AG04450 (cell line): ENCODE measurements at places on chromosomes 16 and 17.
A peak's percentile ranks its signal among the peaks of the same experiment; 100 is the strongest.

GRCh38 chr17:40558890-40559563 lies 6.2 kb downstream of the CCR7 start:
- DNase-seq = no peak

- DNase-seq = no peak
Observed at GRCh38 chr17:81821603-81822311, 11.3 kb downstream of the MCRIP1 start.

DNA sequence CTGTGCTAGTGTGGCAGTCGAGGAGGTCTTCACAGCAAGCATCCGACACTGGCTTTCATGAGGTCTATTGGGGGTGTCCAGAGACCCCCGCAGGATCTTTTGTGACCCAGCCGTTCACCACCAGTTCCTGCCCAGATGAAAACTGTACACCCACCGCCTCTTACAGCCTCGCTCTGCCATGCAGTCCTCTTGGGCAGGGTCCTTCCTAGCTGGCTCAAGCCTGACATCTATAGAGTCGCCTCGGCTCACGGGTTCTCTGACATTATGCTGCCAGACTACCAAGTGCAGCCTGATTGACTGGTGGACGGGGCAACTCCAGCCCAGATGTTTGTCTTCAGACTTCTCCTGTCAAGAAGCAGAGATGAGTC lies 14.6 kb upstream of the CLEC10A start:
- DNase-seq = no peak

DNA sequence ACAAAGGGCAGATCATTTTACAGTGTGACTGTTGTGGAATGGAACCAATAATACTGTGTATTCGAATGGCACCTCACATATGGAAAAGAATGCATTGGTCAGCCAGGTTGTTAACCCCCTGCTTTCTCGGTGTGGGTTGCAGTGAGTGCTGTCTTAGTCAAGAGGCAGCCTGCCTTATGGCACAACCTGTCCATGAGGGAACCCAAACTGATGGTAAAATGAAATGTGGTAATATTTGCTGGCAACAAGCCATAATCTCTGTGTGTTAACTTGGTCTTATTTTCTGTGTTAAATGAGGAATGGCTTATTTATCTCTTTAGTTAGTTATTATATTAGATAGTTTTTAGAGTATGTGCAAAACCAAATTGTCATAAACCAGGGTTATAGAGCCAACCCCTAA lies 81.6 kb downstream of the TMC6 start:
- DNase-seq = no peak

DNA sequence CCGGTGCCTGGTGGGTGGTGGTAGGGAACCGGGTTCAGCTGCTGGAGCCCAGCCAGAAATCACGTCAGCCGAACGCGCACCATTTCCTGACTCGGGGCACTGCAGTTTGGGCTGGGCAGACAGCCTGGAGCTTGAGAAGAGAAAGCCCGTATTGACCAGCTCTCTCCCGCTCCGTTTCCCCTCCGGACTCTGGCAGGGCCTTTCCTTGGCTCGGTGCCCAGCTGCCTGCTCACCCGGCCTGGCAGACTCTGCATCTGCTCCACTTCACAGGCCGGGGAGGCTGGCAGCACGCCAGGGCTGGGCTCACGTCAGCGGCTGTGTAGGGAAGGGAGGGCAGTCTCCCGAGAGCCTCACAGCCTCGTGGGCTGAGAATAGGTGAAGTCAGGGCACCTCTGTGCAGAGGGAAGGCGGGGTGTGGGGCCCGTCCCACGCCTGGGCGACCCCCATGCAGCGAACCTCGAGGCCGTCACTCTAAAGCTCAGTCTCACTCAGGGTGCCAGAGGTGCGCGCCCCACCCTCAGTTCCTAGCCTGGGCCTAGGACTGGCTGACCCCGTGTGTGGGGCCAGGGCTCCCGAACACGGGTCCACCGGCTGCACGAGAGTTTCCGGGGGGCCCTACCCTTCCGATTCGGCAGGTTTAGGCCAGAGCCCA lies 59.1 kb downstream of the OR1D5 start:
- peak; percentile 92 for DNase-seq

DNA sequence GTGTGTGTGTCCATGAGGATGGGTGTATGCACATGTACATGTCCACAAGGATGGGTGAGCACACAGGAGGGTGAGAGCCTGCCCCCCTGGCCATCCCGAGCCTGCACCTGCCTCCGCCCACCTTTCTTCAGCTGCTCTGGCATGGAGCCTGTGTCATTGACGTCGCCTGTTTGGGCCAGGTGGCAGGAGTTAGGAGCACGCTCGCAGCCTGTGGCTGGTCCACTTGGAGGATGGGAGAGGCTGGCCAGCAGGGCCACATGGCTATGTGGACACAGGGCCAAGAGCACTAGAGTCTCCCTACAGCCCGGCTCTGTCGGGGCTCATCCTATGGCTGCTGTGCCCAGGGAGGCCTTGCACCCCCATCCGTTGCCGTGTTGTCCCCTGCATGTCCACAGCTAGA lies 21.4 kb downstream of the BAHCC1 start:
- no peak for DNase-seq

GRCh38 chr16:381012-381788 lies 578 bp downstream of the PGAP6 start:
- DNase-seq = no peak

GRCh38 chr17:83151056-83151441 lies 71.6 kb downstream of the METRNL start:
- DNase-seq = no peak

DNA sequence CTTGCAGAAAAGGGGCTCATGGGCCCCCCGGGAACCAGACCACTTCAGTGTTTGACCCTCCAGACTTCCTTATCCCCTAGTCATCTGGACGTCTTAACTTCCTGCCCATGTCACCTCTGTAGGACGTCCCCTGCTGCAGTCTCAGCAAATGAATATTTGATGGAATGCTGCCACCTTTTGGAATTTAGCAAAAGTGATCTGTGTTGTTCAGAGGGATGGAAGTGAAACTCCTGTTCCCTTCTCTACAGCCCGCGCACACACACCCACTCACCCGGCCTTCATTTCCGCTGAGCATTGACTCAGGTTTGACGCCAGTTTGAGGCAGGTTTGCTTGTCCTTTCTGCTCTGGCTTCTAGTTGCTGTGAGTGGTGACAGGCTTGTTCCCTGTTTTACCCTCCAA lies 507.2 kb upstream of the EEF2KMT start:
- DNase-seq = no peak

DNA sequence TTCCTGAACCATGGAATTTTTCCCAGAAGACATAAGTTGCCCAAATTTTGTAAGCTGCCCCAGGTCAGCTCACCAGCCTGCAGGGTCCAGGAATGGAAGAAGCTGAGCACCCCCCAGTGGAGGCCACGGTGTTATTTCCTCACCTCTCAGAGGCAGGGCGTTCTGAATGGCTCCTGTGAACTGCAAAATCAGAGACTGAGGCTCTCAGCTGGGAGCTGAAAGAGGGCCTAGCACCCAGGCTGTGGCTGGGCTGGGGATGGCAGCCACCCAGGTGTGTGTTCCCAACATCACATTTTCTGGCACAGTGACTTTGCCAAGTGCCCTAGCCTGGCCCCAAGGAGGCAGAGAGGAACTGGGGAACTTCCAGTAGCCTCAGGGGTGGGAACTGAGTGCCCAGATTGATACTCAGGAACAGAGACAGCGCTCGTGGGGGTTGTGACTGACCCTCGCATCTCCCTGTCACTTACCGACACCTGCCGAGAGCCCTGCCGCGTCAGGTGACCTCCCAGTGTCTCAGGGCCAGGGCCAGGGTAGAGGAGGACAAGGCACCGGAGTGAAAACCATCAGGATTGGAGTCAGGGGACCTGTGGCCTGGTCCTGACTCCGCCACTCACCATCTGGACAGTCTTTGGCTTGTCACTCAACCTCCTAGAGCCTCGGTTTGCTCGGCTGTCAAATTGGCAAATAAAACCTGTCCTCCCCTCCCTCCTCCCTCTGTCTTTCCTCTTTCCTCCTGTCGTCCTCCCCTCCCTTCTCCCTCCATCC lies 11.3 kb downstream of the CACNG4 start:
- no peak for DNase-seq

- DNase-seq = no peak
Observed at GRCh38 chr17:48903401-48903800, 4.8 kb upstream of the UBE2Z start.

DNA sequence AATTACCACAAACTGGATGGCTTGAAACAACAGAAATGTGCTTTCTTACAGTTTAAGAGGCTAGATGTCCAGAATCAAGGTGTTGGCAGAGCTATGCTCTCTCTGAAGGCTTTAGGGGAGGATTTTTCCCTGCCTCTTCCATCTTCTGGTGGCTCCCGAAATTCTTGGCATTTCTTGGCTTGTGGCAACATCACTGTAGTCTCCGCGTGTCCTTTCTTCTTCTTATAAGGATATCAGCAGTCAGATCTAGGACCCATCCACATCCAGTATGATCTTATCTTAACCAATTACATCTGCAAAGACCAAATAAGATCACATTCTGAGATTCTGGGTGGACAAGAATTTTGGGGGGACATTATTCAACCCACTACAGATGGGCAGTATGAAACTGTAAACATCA lies 119.2 kb upstream of the PMFBP1 start:
- no peak for DNase-seq

DNA sequence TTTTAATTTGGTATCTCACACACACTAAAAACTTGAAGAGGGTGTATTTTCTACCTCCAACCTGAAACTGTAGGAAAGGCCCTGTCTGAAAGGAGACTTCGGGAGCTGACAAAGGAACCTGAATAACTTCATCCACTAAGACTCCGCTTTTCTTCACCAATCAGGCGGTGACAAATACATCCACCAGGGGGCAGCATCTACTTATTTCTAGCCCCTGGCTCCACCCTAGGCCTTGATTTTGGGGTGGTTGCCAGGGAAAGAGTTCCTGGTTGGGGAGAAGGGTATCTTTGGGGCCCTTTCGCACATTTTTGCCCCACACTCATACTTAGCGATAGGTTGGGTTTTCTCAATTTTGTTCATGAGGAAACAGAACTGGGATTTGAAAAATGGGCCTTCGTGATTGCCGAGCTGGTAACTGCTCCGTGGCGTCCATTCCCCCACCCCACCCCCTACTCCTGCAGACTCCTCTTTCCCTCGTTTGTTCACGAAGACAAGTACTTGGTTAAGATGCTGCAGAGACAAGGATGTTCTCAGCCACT lies 4.8 kb upstream of the ARL4D start:
- peak; percentile 74 for DNase-seq

- peak; percentile 83 for DNase-seq
Observed at GRCh38 chr17:50161023-50161910, 4.5 kb upstream of the SGCA start.

DNA sequence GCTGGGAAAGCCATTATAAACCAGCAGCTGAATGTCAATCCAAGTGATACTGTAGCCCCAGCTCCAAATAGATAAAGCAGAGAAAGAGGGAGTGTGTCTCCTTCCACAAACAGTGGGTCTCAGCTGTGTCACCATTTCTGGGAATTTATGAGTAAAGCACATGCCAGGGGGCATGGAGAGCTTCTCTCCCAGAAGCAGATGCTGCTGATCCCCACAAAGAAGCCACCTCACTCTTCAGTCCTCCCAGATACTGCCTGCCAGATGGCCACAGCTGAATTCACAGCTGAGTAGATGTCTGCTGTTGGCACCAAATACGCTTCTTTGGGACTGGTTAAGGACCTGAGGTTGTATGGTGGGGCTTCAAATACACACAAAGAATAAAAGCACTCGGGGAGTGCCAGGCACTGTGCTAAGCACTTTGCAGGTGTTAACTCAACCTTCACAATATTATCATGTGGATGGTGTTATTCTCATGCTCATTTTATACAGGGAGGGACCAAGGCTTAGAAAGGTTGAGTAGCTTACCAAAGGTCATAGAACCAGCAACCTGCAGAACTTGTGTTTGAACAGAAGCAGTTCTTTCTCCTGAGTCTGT lies 298.3 kb downstream of the CDH11 start:
- no peak for DNase-seq

- DNase-seq = no peak
Observed at GRCh38 chr17:66835476-66835875, 559 bp downstream of the CACNG5 start.

DNA sequence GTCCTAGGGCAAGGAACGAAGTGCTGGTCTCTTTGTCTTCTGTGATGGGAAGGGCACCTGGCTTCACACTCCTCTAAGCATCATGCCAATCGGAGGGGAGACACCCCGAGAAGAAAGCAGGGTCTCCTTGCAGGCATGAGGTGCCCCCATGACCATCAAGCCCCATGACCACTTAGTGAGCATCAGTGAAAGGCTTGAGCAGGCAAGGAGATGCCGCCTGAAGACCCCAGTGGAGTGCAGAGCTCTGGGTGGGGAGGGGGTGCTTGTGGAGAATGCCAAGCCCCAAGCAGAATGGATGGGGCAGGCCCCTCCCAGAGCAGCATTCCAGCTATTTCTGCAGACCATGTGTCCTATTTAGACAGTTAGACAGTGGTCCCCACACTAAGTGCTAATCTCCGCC lies 232.7 kb upstream of the TNRC6C start:
- no peak for DNase-seq

DNA sequence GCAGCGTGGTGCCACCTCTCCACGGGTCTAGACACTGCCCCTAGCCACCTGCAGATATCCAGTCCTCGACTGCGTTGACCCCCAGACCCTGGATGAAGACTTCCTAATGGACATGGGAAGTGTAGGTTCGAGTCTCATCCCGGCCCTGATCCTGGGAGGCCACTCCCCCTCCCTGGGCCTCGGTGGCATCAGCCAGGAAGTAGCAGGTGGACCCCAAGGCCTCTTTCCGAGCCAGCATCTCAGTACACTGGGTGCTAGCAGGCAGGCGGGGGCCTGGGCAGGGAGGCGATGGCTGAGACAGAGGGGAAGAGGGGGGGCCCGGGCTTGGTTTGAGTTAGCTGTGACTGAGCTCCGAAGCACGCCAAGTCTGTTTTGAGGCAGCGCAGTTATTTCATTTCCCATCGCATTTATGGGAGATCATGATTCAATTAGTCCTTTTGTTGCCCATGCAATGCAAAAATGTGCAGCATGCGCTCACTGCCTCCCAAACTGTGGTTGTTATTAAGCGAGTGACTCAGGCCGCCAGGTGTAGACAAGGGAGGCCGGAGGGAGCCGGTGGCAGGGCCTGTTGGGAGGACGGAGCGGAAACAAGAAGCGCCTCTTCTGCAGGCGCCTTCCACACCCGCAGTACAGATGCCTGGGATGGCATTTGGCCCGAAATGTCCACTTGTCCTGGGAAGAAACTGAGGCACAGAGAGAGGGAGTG lies 25.3 kb upstream of the ZNF469 start:
- DNase-seq = no peak

DNA sequence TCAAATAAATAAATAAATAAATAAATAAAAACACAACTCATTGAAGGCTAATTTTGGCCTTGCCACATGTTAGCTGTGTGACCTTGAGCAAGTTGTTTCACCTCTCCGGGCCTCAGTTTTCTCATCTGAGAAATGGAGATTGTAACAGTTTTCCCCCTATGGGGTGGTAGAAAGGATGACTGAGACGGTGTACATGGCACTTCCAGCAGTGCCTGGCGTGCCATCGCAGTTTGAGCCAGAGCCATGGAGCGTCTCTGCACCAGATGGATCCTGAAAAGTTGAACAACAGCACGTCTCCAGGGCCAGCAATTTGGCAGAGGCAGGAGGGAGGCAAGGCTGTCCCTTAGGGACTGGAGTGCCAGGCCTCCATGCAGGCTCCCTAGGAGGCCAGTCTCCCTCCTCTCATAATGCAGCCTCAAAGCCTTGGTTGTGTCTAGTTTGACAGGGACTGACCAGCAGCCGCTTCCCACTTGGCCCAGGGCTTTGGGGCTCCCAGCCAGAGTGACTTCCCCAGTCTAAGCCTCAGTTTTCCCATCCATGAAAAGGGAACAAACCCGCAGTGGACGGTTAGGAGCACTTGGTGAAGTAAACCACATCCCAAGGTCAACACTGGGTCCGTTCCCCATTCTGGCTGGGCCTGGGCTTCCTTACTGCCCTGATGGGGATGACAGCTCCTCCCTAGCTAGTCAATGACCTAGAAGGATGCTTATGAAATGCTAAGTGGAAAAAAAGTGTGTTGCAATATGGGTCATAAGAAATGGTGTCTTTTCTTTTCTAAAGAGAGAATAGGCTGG lies 19.3 kb downstream of the SOCS1 start:
- DNase-seq = no peak
